Muscle of leg (tissue), 16 donors: ENCODE measurements at places on chromosomes 1 and 21.

DNA sequence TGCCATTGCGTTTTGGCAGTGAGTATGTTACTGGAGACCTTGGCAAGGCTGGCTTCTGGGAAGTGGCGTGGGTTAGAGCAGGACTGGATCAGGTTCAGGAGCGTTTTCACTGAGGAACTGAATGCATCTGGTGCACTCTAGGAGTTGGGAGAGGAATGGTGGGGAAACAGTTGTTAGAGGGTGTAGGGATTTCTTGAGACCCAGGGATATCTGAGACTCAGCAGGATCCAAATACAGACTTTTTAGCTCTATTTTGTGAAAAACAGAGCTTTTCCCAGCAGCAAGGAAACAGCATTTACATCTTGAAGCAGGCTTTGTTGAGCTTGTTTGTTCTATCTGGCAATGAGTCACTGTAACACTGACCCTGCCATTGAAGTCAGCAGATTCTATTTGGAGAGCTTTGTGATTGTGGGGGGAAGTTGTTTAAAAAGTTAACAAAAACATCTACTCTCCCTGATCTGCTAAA, 56.9 kb upstream of the NRIP1 start:
- no peaks in the 10 kb centered on the region for H3K36me3 ChIP-seq
- H3K4me3 ChIP-seq: no peak overlapping the region
- peaks cover 11% of the 10 kb centered on the region for H3K4me1 ChIP-seq
- H3K27me3 ChIP-seq: no peaks in the 10 kb centered on the region
- DNase-seq: peak; percentile 72

GRCh38 chr1:113678159-113678469, 81.2 kb downstream of the PHTF1 start:
- no peak overlapping the region for H3K27ac ChIP-seq
- DNase-seq: no peak
- H3K36me3 ChIP-seq: peaks cover 9% of the 10 kb centered on the region
- no peaks in the 10 kb centered on the region for H3K27me3 ChIP-seq

GRCh38 chr1:156884560-156885184, 8.8 kb upstream of the PEAR1 start:
- no peaks in the 10 kb centered on the region for H3K36me3 ChIP-seq
- H3K4me3 ChIP-seq: no peak overlapping the region
- peak overlapping the region; percentile 42 for H3K27ac ChIP-seq
- H3K27me3 ChIP-seq: peaks cover 16% of the 10 kb centered on the region
- H3K4me1 ChIP-seq: peaks cover 30% of the 10 kb centered on the region
- DNase-seq: peak; percentile 57

GRCh38 chr1:177880339-177880891, 89.4 kb downstream of the SEC16B start:
- no peak overlapping the region for H3K27ac ChIP-seq
- H3K36me3 ChIP-seq: no peaks in the 10 kb centered on the region
- no peaks in the 10 kb centered on the region for H3K4me1 ChIP-seq
- H3K4me3 ChIP-seq: no peak overlapping the region

DNA sequence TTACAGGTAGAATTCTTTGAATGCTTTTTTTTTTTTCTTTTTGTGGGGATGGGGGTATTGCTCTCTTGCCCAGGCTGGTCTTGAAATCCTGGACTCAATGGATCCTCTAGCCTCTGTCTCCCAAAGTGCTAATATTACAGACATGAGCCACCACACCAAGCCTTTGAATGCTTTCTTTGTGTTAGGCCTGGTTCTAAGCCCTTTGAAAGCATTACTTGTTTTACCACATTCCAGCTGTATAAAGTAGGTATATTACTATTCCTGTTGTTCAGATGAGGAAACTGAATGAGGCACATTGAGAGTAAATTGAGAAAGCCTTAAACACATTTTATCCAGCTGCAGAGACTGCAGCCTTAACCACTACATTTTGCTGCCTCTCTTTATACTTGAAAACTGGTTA, 841.8 kb upstream of the ADGRL4 start:
- DNase-seq: no peak
- no peak overlapping the region for H3K4me3 ChIP-seq
- no peaks in the 10 kb centered on the region for H3K27me3 ChIP-seq
- no peaks in the 10 kb centered on the region for H3K4me1 ChIP-seq
- no peaks in the 10 kb centered on the region for H3K36me3 ChIP-seq

- DNase-seq: no peak
- no peak overlapping the region for H3K27ac ChIP-seq
- H3K4me1 ChIP-seq: no peaks in the 10 kb centered on the region
- H3K4me3 ChIP-seq: no peak overlapping the region
Observed at GRCh38 chr1:198318085-198318484, 161.3 kb downstream of the NEK7 start.

- H3K4me1 ChIP-seq: peaks cover 7% of the 10 kb centered on the region
- H3K36me3 ChIP-seq: no peaks in the 10 kb centered on the region
- H3K27ac ChIP-seq: no peak overlapping the region
- no peak overlapping the region for H3K4me3 ChIP-seq
- H3K27me3 ChIP-seq: peaks cover 4% of the 10 kb centered on the region
Observed at GRCh38 chr21:34910396-34910795, 138.7 kb downstream of the RUNX1 start.

DNA sequence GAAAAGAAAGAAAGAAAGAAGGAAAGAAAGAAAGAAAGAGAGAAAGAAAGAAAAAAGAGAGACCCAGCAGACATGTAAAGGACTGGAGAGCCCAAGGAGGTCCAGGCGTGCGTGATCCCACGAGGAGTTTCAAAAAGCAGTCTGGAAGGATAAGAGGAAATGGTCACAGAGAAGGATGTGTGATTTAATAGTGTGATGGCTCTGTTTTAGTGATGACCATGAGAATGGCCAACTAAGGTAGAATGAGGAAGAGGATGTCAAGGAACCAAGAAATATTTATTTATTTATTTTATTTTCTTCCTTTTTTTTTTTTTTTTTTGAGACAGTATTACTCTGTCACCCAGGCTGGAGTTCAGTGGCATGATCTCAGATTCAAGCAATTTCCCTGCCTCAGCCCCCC, 25.5 kb downstream of the PTGS2 start:
- no peak for DNase-seq
- no peak overlapping the region for H3K4me3 ChIP-seq

- no peak overlapping the region for H3K4me3 ChIP-seq
- no peaks in the 10 kb centered on the region for H3K4me1 ChIP-seq
- DNase-seq: peak; percentile 42
- H3K27me3 ChIP-seq: no peaks in the 10 kb centered on the region
- no peak overlapping the region for H3K27ac ChIP-seq
- H3K36me3 ChIP-seq: no peaks in the 10 kb centered on the region
Observed at GRCh38 chr1:219090607-219091006, 83.1 kb upstream of the LYPLAL1 start.

- H3K27me3 ChIP-seq: no peaks in the 10 kb centered on the region
- DNase-seq: no peak
- peaks cover 7% of the 10 kb centered on the region for H3K36me3 ChIP-seq
- H3K27ac ChIP-seq: peak overlapping the region; percentile 32
- H3K4me3 ChIP-seq: no peak overlapping the region
Observed at GRCh38 chr1:226627924-226628611, 79.5 kb downstream of the STUM start.

DNA sequence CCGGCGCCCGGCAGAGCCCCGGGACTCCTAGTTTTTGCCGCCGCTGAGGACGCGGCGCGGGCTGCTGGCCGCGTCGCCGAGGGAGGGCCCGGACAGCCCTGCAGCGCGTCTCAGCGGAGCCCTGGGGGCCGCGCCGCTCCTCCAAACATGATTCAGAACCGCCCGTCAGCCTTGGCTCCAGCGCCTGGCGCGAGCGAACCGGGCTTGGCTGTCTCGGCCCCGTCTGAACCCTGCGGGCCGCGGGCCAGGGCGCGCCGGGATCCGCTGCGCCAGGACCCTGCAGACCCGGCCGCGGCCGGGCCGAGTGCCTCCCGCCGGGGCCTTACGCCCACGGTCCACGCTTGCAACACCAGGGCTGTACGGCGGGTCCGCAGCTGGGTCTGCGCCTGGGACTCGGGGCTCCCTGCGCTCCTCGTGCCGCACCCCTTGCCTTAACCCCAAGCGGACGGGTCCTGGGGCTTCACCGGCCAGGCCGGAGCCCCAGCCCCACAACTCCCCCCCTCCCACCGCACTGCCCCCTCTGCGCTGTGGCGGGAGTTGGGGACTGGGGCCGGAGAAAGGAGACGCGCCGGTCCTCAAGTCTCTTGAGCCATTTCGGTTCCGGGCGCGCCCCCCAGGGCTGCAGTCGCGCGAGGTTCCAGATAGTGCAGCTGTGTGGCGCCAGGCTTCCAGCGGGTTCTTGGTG, 48.4 kb upstream of the CD34 start:
- peaks cover 5% of the 10 kb centered on the region for H3K27me3 ChIP-seq
- peak overlapping the region; percentile 47 for H3K27ac ChIP-seq
- peak overlapping the region; percentile 31 for H3K4me3 ChIP-seq
- DNase-seq: peak; percentile 82
- peaks cover 36% of the 10 kb centered on the region for H3K4me1 ChIP-seq

- no peak overlapping the region for H3K4me3 ChIP-seq
- H3K27ac ChIP-seq: no peak overlapping the region
- no peak for DNase-seq
- H3K4me1 ChIP-seq: peaks cover 30% of the 10 kb centered on the region
Observed at GRCh38 chr1:22919341-22920025, 53.2 kb downstream of the LACTBL1 start.

DNA sequence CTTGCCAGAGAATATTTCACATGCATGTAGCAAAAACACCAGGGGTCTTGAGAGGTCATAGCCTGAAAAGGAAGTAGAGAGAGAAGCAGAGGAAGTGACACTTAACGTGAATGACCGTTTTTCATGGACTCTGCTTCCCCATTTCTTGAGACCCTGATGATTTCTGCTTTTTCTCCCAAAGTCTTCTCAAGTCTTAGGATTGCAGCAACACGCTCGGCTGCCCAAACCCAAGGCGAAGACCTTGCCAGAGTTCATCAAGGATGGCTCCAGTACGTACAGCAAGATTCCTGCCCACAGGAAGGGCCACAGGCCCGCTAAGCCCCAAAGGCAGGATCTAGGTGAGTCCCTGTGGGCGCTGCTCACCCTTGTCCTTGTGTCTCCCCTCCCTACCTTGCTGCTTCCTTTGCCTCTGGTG, 12.8 kb downstream of the THEMIS2 start:
- H3K27me3 ChIP-seq: no peaks in the 10 kb centered on the region
- H3K4me3 ChIP-seq: no peak overlapping the region
- H3K27ac ChIP-seq: peak overlapping the region; percentile 69
- DNase-seq: peak; percentile 70
- peaks cover 11% of the 10 kb centered on the region for H3K36me3 ChIP-seq

- H3K36me3 ChIP-seq: no peaks in the 10 kb centered on the region
- peaks cover 2% of the 10 kb centered on the region for H3K4me1 ChIP-seq
- no peak overlapping the region for H3K4me3 ChIP-seq
- no peak overlapping the region for H3K27ac ChIP-seq
- H3K27me3 ChIP-seq: no peaks in the 10 kb centered on the region
- no peak for DNase-seq
Observed at GRCh38 chr21:37047079-37047478, 25.8 kb downstream of the PIGP start.

DNA sequence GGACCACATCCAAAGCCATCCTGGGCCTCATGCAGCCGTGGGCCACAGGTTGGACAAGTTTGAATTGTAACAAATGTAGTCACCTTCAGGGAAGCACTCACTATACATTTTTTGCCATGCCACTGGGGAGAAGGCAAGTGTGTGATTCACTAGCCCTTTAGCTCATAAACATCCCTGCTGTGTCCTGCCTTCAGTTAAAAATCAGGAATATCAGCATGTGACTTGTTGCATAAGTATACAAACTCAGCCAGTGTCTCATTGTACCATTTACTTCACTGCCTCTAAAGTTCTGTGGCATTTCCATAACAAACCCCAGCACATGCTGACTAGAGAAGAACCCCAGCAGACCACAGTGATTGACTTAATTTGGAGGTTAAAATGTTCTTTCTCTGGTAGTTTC, 142.0 kb upstream of the C1orf105 start:
- no peaks in the 10 kb centered on the region for H3K4me1 ChIP-seq
- no peaks in the 10 kb centered on the region for H3K27me3 ChIP-seq
- H3K27ac ChIP-seq: no peak overlapping the region
- no peaks in the 10 kb centered on the region for H3K36me3 ChIP-seq

DNA sequence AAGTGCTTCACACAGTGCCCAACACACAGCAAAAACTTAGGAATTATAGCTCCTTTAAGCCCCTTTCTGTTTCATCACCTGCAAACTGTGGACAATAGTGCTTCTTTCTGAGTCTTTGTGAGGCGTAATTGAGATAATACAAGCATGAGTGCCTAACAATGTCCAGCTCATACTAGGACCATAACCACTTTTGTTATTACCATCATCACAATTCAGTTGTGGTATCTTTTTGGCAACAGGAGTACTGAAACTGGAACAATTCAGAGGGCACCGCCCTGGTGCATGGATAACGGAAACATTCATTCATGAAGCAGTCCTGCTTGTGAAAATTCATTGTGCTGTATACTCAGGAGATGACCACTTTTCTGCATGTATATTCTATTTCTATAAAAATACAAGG, 18.2 kb downstream of the DNAJC11 start:
- DNase-seq: no peak
- H3K27me3 ChIP-seq: no peaks in the 10 kb centered on the region
- no peak overlapping the region for H3K27ac ChIP-seq
- no peaks in the 10 kb centered on the region for H3K4me1 ChIP-seq

DNA sequence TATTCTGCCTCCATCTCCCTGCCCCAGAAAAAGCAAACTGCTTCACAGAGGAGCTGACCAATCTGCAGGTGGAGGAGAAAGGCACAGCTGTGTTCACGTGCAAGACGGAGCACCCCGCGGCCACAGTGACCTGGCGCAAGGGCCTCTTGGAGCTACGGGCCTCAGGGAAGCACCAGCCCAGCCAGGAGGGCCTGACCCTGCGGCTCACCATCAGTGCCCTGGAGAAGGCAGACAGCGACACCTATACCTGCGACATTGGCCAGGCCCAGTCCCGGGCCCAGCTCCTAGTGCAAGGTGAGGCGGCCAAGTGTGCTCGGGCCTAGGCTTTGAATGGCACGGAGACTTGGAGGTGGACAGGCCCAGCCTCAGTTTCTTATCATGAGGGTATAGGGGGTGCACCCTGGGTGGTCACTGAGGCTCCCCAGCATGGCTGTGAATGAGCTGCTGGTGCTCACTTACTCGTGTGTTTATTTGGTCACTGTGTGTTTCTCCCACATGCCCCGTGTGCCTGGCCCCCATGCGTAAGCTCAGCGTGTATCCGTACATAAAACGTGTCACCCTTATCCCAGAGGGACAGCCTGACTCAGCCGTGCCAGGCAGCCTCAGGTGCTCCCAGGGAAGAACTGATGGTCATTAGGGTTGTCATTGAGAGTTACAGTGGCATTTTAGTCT, 75.8 kb downstream of the OBSCN start:
- no peak overlapping the region for H3K27ac ChIP-seq
- peaks cover 8% of the 10 kb centered on the region for H3K4me1 ChIP-seq
- H3K4me3 ChIP-seq: no peak overlapping the region
- no peaks in the 10 kb centered on the region for H3K27me3 ChIP-seq
- peaks cover 77% of the 10 kb centered on the region for H3K36me3 ChIP-seq
- DNase-seq: no peak

GRCh38 chr21:43325968-43326715, 100.8 kb downstream of the SIK1 start:
- no peaks in the 10 kb centered on the region for H3K36me3 ChIP-seq
- H3K27me3 ChIP-seq: no peaks in the 10 kb centered on the region
- no peak overlapping the region for H3K4me3 ChIP-seq
- no peak overlapping the region for H3K27ac ChIP-seq
- no peak for DNase-seq

- H3K27ac ChIP-seq: no peak overlapping the region
- no peak overlapping the region for H3K4me3 ChIP-seq
- H3K36me3 ChIP-seq: no peaks in the 10 kb centered on the region
- DNase-seq: no peak
- peaks cover 4% of the 10 kb centered on the region for H3K27me3 ChIP-seq
Observed at GRCh38 chr1:53616927-53617326, 122.0 kb downstream of the GLIS1 start.

- H3K4me3 ChIP-seq: no peak overlapping the region
- peaks cover 2% of the 10 kb centered on the region for H3K36me3 ChIP-seq
- H3K27me3 ChIP-seq: no peaks in the 10 kb centered on the region
- DNase-seq: no peak
- H3K27ac ChIP-seq: no peak overlapping the region
Observed at GRCh38 chr1:10519016-10519417, 44.3 kb downstream of the PEX14 start.
